ENCODE measurements at places on chromosomes 3 and 15.

DNA sequence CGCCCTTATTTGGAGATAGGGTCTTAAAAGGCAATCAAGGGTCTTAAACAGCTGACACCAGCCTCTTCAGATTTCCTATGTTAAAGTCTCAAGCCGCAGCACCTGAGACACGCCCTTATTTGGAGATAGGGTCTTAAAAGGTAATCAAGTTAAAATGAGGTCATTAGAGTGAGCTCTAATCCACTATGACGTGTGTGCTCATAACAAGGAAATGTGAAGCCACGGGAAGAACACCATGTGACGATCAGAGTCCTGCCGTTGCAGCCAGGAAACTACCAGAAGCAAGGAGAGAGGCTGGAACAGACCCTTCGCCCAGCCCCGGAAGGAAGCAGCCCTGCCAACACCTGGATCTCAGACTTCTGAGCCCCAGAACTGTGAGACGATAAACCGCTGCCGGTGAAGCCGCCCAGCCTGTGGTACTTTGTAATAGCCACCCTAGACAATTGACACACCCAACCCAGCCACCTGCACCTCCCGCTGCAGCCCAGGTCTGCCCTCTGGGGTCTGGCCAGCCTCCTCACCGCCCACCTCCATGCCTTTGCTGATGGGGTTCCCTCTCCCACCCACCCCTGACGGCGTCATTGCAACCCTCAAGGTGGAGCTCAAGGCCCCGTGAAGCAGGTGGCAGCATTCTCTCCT, 137.9 kb downstream of the MEGF11 start:
- DNase-seq = no peak

- DNase-seq = no peak
Observed at GRCh38 chr15:42584031-42584765, 8.8 kb downstream of the STARD9 start.

DNA sequence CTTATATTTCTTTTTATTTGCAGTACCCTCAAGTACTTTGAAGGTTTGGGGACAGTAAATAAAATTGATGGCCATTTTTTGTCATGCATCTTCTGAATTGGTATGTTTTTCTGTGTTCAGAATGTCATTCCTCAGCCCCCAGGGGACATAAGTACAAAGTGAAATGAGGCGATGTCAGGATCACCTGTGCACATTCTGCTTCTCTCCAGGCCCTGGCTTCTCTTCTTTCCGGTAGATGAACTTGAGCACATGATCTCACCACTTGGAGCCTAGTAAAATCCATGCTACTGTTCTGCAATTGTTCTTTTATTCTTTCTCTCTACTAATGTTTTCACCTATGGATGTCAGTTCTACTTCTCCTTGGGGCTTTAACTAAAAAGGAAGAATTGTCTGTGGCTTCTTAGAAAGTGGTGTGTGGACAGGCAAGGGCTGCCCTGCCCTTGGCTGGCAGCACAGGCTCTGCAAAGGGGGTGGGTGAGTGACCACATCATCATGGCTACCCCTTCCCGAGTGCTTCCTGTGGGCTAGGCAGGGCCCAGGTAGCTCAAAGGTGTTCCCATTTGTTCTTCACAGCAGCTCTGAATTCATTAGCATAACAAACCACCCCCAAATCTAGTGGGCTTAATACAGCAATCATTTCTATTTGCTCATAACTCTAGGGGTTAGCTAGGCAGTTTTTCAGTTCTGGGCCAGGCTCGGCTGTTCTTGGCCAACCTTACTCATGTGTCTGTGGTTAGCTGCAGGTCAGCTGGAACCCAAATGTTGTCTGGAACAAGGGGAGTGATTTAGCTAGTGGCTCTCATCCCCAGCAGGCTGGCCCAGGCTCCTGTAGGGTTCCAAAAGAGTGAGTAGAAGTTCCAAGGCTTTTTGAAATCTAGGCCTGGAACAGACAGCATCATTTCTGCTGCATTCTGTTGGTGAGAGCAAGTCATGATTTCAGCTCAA, 154.0 kb upstream of the CTDSPL start:
- no peak for DNase-seq

DNA sequence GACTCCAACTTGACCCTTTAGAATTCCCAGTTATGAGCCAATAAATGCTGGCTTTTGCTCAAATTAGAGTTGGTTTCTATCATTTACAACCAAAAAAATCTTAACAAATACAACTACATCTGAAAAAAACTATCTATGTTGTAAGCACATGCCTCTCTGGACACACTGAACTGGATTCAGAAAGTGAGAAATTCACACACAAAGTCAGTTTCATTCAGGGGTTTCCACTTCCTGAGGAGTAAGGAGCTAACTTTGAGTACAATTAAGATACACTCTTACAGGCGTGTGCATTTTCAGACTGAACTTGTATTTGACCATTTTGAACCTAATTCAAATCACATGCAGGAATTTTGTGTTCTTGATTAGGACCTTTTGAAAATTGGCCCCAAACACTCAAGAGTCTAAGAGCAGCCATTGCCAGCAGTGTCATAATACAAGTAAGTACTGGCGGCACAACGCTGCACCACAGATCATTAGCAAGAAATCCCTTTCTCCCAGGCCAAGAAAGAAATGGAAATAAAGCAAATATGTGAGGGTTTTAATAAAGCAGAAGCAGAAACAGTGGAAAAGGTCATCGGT, 31.2 kb downstream of the LINS1 start:
- DNase-seq = no peak

DNA sequence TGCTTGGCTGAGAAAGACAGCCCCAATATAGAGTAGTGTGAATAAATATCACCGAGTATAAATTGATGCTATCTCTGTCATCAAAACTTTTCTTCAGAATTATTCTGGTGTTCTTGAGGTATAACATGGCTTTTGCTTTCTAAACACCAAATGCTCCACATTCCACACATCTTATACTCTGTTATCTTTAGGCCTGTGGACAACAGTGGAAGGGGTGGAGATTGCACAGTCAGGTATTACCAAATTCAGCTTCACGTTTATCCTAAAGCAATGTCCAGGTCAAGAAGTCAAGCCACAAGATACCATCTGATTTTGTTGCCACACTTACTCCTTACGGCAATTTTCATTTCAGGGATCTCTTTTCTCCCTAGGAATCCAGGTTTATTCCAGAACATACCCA, 394.8 kb downstream of the SI start:
- DNase-seq = no peak

DNA sequence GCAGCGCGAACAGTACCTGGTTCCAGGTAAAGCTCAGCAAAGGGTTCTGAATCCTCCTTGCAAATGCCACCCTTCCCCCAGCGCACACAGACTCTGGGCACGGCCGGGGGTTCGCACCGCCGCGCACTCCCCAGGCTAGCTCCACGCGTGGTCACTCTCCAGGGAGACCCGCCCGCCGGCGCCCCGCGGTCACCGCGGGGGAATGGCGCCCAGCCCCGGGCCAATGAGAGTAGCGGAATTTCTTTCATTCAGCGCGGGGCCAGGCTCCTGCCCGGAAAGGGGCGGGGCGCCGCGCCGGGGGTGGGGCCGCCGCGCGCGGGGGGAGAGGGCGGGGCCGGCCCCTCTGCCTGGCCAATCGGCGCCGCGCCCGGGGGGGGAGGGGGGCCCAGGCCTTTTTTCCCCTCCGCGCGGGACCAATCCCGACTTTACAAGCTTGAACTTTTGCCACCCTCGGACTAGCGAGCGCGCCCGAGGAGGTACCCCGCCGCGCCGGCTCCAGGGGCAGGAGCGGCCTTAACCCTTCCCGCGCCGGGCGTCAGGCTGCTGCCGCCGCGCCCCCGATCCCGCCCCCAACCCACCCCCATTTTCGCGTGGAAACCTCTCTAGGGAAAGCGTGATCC, 1.1 kb upstream of the SMAD6 start:
- peak; percentile 92 for DNase-seq

- peak; percentile 40 for DNase-seq
Observed at GRCh38 chr3:184727357-184728009, 15.6 kb upstream of the MAGEF1 start.

GRCh38 chr15:78072080-78072892, 5.2 kb downstream of the TBC1D2B start:
- DNase-seq = no peak

- DNase-seq = no peak
Observed at GRCh38 chr3:184156522-184156955, 1.4 kb downstream of the DVL3 start.

DNA sequence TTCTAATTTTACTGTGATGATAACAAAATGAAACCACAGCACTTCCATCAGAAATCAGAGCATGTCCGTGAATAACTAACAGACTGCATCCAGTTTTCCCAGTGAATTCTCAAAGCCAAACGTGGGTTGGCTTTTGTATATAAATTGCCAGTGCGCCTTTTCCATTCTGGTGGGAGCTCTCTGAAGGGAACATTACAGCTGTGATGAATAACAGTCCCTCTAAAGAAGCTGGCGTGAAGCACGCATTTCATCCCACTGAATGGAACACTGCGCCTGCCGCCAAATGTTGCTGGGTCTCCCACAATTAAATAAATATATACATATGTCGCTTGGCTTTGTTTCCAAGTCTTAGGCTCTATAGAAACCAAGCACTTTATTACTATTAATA, 113.0 kb upstream of the PFN2 start:
- no peak for DNase-seq

- no peak for DNase-seq
Observed at GRCh38 chr3:143529018-143529478, 319.2 kb downstream of the SLC9A9 start.

GRCh38 chr3:169968224-169968885, 1.7 kb downstream of the SEC62 start:
- DNase-seq = no peak

DNA sequence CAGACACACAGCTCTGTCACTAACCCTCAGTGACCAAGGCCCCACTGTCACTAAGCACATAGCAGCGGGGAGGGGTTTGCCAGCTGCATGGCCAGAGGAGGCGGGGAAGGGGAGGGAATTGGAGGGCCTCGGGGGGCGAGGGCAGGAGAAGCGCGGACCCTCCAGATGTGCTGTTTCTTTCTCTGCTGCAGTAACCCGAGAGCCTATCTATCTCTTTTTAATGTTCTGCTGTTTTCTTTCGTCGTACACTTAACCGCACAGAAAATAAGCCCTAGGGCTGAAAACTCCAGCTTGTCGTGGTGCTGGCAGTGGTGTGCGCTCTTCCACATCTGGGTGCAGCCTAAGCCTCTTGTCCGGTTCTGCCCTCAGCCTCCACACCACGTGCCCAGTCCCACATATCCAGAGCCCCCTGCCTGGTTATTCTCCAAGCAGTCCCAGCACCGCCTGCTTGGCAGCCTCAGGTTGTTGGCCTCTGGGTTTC, 51.1 kb downstream of the BDH1 start:
- DNase-seq = no peak

All from A549 (cell line).